C1 segment of cervical spinal cord (tissue), 14 donors: ENCODE measurements at places on chromosomes 16 and 17.

DNA sequence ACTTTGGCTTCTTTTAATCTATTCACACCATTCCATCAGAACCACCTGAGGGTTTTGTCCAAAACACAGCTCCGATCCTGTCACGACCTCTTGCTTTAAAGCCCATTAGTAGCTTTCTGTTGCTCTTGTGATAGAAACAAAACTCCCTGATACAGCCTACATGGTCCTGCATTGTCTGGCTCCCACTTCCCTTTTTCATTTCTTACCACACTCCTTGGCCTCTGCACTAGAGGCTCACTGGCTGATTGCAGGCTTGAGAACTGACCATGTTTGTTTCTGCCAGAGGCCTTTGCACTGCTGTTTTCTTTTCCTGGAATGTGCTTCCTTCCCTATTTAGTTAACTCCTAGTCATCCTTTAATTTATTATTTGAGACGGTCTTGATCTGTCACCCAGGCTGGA lies 23.7 kb downstream of the IST1 start:
- no peak for DNase-seq

DNA sequence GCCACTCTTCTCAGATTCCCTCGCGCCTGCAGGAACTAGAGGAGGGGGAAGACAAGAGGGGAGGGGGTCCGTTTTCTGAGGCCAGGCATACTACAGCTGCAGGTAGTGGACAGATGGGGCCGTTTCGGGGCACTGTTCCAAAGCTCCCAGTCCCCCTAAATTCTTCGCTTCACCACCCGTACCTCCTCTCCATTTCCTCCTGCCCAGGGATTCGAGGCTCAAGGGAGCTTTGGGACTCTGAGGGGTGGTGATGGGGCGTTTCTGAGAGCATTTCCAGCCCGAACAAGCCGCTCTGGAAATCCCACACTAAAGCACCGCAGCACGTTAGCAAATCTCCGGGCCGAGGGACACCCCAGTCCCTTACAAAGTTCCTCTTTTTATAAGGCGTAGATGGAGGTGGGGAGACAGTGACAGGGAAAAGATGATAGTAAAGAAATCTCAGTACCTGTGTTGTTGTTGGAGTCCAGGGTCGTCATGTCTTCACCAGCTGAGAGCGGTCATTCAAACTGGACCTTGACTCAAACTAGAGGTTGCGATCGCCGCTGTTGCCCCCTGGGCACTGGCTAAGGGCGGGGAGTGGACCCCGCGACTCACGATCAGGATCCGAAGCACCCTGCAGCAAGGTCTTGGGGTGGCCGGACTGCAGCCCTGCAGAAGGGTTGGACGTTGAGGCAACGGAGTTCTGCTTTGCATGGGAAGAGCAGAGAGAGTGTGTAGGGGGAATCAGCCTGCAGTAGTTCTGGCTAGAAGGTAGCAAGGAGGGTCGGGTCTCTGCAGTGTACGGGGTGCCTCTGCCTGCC lies 570 bp downstream of the NR1D1 start:
- no peak for DNase-seq

- peak; percentile 94 for DNase-seq
Observed at GRCh38 chr17:27384261-27384701, 72.0 kb upstream of the KSR1 start.

DNA sequence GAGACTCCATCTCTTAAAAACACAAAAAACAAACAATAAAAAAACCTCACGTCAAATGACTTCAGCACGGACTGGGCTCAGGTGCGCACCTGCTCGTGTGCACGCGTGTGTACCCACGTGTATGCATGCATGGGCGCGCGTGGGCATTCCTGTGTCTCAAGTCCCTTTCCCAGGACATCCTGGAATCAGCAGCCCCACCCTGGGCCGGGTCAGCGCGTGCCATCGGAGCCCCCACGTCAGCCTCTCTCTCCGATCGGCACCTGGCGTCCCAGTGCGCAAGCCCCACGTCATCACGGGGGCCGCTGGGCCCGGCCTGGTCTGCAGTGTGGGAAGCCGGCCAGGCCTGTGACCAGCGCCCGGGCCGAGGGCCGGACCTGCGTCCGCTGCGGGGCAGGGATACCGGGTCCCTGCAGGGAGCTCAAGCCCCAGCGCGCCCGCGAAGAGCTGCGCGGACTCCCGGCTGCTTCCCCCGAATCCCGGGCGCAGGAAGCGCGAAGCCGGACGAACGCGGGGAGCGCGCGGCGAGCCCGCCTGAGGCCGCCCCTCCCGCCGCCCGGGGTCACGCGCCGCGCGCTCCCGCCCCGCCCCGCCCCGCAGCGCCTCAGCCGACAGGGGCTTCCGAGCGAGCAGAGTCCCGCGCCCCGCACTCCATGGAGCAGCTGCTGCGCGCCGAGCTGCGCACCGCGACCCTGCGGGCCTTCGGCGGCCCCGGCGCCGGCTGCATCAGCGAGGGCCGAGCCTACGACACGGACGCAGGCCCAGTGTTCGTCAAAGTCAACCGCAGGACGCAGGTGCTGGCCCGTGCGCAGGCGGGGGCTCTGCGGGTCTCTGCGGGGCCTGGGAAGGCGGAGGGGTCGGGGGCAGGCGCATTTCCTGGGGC lies at the start of gene FN3K:
Gene FN3K, plus strand, starts transcription at position 629 of the 880 bp plus-strand sequence. Its CDS starts 22 bp downstream, at position 651.
- DNase-seq: peak; percentile 76

DNA sequence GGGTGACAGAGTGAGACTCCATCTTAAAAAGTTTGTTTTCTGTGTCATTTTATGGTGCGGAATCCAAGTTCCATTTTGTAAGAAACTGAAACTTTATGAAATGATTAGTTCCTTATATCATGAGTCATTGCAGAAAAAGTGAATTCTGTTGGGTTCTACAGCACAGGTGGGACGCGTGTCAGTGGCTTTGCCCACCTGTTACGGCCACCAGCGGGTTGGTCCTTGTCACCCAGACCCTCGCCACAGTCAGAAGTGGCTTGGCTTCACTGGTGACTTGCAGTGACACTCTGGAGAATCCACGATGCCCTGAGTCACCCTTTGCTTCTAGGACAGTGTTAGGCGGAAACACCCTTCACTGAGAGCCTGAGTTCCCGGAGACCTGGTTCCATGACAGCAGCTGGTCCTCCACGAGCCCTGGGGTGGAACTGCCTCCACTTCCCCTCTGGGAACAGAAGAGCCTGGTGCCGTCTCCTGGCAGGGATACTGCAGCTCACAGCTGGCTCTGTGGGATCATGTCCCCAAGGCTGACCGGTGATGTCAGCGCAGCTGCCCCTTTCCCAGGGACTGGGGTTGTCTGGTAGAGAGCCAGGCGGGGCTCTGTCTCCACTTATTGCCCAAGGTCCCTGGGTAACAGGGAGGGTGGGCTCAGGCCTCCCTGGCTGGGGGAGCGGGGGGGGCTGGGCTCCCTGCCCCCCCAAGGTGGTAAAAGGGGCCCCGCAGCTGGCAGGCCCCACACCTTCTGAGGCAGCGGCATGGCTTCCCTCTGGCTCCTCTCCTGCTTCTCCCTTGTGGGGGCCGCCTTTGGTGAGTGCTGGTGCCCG lies at the start of gene CTRB1:
Gene CTRB1, plus strand, starts transcription at position 733 of the 821 bp plus-strand sequence. Its CDS starts 20 bp downstream, at position 753.
- DNase-seq: no peak

GRCh38 chr17:28889996-28890395 lies 7.5 kb downstream of the FLOT2 start:
- no peak for DNase-seq

- no peak for DNase-seq
Observed at GRCh38 chr17:41060052-41060604, at the start of gene KRTAP2-3. TSS of gene KRTAP2-3 (minus strand) at chr17:41060114. CDS start at chr17:41060050, 64 bp downstream.

GRCh38 chr16:12067714-12068401 lies 91.3 kb downstream of the SNX29 start:
- peak; percentile 26 for DNase-seq

- DNase-seq: no peak
Observed at GRCh38 chr17:61627125-61627524, 36.1 kb upstream of the NACA2 start.

DNA sequence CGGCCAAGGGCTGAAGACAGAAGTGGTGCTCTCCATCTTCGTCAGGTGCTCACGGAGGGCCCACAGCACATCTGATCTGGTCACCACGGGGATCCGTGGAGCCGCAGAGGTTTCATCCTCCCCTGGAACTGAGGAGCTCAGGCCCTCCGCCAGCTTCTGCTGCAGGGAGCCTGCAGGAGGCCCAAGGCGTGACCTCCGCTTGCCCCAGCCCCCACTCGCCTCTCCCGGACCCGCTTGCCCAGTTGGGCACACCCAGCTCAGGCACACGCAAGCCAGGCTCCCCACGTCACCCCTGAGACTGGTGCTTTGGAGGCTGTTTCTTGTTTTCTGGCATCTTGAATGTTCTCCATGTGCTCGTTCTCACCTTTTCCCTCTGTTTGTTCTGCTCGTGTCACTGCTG lies 39.4 kb upstream of the CHMP6 start:
- no peak for DNase-seq

DNA sequence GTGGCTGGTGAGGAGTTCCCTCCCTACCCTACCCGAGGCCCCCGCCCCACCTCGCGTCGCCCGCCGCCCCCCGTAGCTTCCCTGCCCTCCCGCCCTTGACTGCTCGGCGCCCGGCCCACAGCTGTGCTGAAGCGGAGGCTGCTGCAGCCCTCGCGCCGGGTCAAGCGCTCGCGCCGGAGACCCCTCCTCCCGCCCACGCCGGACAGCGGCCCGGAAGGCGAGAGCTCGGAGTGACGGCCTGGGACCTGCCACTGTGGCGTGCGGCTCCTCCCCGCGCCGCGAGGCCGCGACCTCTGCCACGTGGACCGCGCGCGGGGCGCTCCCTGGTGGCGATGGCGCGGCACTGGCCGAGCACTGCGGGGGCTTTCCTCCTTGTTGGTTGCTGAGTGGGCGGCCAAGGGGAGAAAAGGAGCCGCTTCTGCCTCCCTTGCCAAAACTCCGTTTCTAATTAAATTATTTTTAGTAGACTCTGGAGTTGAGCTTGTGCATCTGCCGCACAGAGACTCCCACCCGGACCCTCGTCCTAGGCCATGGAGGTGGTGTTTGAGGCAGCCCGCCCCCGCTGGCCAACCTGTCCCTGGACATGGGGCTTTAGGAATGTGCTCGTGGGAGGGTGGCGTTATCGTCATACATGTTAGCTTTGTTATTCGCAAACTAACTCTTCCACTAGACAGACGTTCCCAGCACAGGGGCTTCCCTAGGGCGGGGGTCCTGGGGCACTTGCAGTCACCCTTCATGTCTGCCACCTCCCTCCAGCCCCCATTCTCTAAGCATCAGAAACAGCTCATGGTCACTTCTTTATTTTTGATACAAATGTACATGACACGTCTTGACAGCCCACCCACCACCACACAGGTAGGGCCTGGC lies 4.4 kb downstream of the TP53I13 start:
- no peak for DNase-seq

DNA sequence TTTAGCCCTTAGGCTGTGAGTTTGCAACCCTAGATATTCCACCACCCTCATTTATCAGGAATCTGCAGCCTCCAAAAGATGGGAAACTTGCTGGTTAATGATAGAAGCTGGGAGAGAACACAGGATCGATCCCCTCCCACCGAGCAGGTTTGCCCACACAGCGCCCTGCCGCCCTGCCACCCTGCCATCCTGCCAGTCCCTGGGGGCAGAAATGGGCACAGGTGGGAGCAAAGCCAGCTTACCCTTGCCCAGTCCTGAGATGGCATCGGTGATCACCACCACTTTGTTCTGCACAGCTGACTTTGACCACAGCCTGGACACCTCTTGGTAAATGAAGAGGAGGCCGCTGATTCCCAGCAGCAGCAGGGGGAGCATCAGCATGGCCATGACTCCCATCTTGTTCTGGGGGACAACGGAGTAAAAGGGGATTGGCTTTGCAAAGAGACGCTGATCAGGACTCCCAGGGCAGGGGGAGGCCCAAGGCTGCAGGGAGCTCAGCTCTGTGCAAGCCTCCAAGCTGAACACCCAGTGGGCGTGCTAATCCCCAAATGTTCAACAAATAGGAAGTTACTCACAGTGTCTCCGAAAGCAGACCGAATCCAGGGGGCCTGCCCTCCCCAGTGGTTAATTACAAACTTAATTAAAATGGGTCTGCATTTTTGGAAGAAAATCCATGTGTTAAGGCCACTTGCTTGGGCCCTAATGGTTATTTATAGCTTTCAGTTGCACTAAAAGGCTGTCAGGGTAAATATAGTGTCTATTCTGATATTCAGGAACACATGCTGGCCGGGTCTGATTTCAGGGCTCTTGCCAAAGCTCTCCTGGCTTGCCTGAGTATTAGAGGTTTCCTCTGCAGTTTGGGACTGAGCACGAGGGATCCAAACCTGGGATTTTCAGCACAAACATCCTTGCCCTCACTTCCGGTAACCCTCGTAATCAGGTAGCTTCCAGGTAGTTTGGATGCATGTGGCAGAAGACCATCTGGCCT lies at the start of gene DHRS7C:
Gene DHRS7C, minus strand, starts transcription at position 704 of the 988 bp plus-strand sequence. Its CDS starts 308 bp downstream, at position 396.
- no peak for DNase-seq

- no peak for DNase-seq
Observed at GRCh38 chr16:11051879-11052808, 107.8 kb downstream of the CLEC16A start.

GRCh38 chr16:82562183-82562683 lies 64.5 kb upstream of the CDH13 start:
- no peak for DNase-seq

DNA sequence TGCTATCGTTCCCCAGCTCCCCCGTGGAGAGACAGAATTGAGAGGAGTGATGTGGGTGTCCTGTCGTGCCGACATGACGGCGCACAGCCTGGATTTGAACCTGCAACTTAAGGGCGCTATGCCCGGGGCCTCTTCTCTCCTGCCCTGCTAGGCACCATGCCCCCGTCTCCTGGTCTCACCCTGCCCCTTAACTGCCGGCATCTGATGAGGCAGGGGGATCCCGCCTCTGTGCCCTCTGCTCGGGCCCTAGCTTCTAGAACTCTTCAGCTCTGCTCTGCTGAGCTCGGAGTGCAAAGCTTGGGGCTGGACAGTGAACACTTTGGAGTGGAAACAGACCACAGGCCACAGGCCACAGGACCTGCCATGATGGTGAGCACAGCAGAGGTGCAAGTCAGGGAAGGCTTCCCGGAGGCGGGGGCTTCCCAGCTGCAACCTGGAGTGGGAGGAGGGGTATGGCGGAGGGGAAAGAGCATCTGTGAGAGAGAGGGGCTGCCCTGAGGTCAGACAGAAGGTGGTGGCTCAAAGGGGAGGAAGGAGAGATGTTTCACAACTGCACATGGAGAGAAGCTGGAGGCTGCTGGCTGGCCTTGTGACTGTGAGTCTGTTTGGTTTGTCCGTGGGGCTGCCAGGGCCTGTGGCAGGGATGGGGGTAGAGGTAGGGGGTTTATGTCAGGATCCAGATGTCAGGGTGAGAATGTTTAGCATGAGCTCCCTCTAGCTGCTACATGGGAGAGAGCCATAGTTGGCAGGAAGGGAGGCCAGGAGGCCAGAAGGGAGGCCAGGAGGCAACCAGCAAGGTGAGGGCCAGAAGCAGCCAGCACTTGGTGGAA lies 107.8 kb downstream of the CRLF3 start:
- DNase-seq: no peak

- DNase-seq: no peak
Observed at GRCh38 chr17:50201276-50201854, at the start of gene COL1A1. TSS of gene COL1A1 (minus strand) at chr17:50201631. CDS start at chr17:50201513, 118 bp downstream.

DNA sequence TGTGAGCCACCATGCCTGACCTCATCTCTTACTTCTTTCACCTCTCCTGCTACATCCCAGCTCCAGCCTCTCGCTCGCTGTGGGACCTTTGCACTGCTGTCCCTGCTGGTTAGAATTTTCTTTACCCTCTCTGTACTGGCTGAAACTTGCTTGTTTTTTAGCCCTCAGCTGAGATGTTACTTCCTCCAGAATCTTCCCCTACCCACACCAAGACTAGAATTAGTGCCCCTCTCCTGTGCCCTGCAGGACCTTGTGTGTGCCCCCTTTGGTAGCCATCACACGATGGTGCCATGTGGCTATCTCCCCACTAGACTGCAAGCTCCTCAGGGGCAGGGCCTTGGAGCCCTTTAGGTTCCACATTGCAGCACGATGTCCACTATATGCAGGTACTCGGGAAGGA lies 84.1 kb downstream of the AIPL1 start:
- DNase-seq: no peak
